ENCODE measurements at places on chromosomes 7 and 10. TPM values are rescaled to one million over a fixed set of nuclear protein-coding genes. Genes with fewer than 3 reads are reported as not detected.

The AGBL3 gene
- total RNA-seq, result 2.1 TPM

The IL6 gene
- total RNA-seq, result not detected

- DNase-seq, result peak; percentile 54
These were observed 25.6 kb downstream of the MDH2 start for GRCh38 chr7:76073335-76073990.

GRCh38 chr7:101635484-101635883, 6.4 kb upstream of the MYL10 start:
- DNase-seq, result no peak

GRCh38 chr7:94067047-94067446, 62.9 kb upstream of the BET1 start:
- no peak for DNase-seq

The LRRC4 gene
- 19.8 TPM for total RNA-seq

- DNase-seq, result no peak
These were observed 202.5 kb upstream of the CHRM2 start for GRCh38 chr7:136665878-136666509.

- no peak for DNase-seq
These were observed 9.4 kb upstream of the HK1 start for GRCh38 chr10:69268761-69269416.

DNA sequence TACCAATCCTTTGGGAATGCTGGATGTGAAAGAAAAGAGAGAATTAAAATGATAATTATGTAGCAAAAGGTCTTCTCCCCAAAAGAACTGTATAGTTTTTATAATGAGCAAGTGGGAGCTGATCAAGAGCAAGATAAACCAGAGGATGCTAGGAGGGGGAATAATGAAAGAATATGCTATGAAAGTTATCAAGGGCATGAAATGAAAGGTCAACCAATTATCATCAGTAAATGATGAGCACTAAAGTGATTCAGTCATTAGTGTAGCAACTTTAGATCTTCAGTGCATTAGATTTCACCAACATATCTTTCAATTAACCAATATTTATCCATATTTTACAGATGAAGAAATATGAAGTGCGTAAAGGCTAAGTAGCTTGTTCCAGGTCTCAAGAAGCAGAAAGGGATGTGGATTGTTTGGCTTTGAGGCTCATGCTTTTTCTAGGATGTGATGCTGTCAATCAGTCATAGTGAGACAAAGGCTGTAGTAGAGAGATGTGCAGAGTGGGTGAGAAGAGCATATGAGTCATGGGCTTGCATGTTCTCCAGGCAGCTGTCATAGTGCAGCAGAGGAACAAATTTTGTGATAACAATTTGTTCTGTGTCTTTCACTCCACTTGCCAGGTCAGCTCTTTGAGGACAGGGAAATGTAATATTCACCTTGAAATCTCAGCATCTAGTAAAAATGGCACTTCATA, 5.7 kb upstream of the OR2F2 start:
- no peak for DNase-seq

- DNase-seq, result no peak
These were observed 22.8 kb downstream of the ANTXRL start for GRCh38 chr10:46309511-46310142.

- DNase-seq, result no peak
These were observed 300.5 kb upstream of the ZMIZ1 start for GRCh38 chr10:78768041-78768835.

The CLDN3 gene
- 14.2 TPM for total RNA-seq

DNA sequence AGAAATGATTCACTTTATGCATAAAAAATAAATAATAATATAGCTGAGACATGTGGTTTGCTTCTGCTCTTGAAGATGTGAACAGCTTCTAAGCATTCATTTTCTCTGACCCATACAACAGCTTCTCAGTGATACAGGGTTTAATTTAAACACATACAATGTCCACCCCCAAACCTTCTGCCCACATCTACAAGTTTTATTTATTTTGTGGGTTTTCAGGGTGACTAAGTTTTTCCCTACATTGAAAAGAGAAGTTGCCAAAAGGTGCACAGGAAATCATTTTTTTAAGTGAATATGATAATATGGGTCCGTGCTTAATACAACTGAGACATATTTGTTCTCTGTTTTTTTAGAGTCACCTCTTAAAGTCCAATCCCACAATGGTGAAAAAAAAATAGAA, 17.2 kb downstream of the INHBA start:
- DNase-seq, result no peak

GRCh38 chr7:100563809-100564400, 9.8 kb downstream of the SAP25 start:
- peak; percentile 81 for DNase-seq

The ABCC2 gene
- total RNA-seq, result 0.26 TPM

DNA sequence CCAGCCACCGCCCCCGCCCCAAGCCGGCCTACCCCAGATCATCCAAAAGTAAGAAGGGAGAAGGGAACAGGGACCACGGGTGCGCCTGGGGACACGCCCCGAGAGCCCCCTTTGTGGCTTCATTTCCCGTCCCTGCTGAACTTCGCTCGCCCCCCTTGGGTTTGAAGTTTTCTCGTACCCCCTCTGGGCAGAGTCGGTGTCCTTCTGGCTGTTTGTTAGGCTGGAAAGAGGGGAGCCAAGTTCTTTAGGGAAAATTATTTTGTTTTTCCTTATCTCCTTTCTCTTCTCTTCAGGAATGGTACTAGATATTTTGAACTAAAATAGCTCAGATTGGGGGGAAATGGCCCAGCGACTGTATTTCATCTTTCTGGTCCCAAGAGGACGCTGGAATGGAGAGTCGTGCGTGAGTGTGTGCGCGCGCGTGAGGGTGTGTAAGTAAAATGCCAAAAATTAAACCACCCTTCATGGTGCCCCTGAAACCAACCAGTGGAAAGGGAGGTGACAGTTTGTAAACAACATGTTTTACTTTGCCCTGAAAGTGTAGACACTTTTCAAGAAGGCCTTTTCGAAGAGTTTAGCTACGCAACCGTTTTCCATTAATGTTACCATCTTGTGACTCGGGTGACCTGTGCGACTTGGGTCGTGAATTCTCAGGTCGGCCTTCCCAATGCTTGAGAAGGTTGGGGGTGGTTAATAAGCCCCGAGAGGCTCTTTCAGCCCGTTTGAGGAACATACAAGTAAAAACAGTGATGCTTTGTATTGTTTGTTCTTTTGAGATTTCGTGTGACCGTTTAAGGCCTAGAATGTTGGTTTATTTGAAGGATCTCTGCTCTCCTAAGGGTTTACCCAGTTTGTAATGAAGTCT, 694 bp downstream of the RBM20 start:
- DNase-seq, result peak; percentile 27

The UTF1 gene
- not detected for total RNA-seq

DNA sequence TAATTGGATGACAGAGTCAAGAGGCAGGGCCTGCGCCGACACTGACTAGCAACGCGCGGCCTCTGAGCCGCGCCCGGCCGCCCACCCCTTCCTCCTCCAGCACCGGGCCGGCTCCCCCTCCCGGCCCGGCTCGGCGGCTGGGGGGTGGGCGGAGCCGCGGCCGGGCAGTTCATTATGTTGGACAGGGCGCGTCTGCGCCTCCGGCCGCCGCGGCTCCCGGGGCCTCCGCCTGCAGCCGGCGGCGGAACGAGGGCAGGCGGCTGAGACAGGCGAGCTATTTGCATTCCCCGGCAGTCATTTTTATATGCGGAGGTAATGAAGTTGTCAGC, 106.7 kb downstream of the SNX10 start:
- DNase-seq, result peak; percentile 92

The ASB4 gene
- total RNA-seq, result not detected

DNA sequence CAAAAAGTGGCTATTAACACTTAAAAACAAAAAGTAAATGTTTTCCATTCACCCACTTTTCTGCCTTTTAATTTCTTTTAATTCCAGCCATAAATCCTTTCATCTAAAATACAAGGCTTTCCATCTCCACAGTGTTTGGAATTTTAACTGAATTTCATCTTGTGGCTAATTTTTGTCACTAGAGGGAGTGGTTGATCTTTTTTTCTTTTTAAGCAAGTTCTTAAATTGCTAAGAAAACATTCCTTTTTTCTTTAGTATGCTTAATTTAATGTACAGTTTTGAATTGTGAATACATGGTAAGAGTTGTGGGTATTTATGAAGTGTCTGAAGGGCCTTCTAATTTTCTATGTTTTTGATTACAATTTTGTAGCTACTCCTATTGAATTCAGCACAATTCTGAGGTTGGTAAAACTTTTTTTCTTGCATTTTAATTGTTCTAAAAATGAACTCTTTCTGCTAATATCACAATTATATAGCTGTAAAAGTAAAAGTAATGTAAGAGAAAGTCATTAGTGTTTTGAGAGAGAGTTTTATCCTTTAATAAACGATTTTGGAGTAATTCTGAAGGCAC, 54.9 kb upstream of the ANK3 start:
- DNase-seq, result peak; percentile 12

GRCh38 chr10:78772486-78772885, 296.3 kb upstream of the ZMIZ1 start:
- DNase-seq, result no peak

The INMT gene
- total RNA-seq, result 5.0 TPM

GRCh38 chr7:25994433-25994994, 157.5 kb upstream of the NFE2L3 start:
- no peak for DNase-seq

- DNase-seq, result peak; percentile 68
These were observed 15.6 kb downstream of the ADAM8 start for GRCh38 chr10:133260895-133261725.

DNA sequence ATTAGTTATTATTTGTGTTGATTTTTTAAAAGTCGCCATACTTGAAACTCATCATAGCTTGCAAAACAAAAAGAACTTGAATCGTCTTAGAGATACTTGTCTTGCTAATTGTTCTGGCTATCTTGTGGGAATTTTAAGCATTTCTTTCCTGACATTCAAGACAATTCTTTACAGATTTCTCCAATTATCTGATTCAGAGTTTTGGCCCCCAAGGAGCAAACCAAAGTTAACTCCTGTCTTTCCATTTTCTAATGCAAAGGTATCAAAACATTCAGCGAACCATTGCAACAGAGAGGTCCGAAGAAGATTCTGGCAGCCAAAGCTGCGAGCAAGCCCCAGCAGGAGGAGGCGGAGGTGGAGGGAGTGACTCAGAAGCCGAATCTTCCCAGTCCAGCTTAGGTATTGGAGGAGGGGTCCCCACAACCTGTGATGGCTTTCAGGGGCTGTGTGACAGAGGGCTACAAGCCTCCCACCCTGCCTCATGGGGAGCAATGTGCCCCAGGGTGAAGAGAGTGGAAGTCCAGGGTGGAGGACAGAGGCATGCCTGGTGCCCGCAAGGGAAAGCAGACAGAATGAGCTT, 119.4 kb upstream of the STK17A start:
- DNase-seq, result peak; percentile 18

The LIPN gene
- total RNA-seq, result not detected

The THSD7A gene
- 0.22 TPM for total RNA-seq

The GNG11 gene
- 0.86 TPM for total RNA-seq

All from neural progenitor cell (in vitro differentiated cells).